NCI-H226 (cell line): ENCODE measurements at places on chromosomes 1 and 21.

GRCh38 chr1:221736714-221737113 lies 5.2 kb downstream of the DUSP10 start:
- no peak for DNase-seq

GRCh38 chr1:46568461-46568891 lies 17.0 kb upstream of the KNCN start:
- no peak for DNase-seq

DNA sequence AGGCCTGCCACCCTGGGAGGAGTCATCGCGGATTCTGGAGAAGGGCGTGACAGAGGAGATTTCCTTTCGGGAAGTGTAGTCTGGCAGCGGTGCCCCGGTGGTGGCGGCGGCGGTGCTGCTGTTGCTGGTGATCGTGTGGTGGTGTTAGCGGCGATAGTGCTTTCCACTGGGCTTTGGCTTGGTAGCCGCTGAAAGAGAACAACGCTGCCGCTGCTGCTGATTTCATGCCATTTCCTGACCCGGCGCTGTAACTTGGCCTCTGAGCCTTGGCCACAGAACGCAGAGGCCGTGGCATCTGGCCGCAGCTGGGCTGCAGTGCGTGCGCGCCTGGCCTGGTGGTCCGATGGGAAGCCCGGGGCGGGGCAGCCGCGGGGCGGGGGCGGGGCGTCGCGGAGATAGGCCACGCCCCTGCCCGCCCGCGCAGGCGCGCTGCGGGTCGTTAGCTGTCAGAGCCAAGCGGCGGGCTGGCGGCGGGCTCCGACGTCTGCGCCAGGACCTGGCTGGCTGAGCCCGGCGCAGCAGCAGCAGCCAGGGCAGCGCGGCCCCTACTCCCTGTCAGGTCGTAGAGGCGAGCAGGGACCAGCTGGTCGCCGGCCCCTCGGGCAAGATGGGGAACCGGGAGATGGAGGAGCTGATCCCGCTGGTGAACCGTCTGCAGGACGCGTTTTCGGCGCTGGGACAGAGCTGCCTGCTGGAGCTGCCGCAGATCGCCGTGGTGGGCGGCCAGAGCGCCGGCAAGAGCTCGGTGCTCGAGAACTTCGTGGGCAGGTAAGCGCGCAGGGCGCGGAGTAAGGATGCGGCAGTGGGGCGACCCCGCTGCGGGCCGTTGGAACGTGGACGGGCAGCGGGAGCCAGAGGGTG lies at the start of gene DNM3:
TSS of gene DNM3 (plus strand) at position 449 of the 861 bp plus-strand sequence. CDS start at position 608, 159 bp downstream.
- peak; percentile 34 for DNase-seq

DNA sequence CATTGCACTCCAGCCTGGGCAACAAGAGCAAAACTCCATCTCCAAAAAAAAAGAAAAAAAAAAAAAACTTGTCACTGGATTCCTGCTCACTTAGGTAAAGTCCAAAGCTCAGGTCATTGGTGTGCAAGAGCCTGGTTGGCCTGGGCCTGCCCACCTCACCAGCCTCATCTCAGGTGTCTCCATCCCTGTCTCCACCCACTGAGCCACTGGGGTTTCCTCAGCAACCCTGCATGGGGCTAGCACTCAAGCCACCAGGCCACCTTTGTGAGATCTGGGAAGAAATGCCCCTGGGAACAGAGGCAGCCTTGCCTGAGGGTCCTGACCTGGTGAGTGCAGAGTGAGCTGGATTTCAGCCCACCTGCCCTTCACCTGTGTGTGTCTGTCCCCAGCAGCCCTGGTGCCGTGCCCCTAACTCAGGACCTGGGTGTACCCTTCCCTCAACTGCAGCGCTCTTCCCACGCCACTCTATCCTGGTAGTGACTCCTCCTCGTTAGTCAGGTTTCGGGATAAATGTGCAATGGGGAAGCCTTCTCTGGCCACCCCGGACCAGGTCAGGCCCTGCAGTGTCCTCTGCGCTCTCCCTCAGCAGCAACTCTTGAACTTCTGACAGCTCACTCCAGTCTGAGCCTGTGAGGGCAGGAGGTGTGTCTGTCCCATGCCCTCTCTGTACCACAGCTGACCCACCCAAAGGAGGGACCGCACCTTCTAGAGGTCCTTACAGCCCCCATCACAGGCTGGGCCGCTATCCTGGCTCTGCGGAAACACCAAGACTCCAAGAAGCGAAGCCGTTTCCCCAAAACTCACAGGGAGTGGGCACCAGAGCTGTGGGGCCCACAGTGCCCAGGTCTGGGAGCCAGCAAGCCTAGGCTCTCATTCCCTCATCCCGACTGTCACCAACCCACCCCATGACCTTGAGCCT lies 3.3 kb downstream of the PDZK1IP1 start:
- no peak for DNase-seq

DNA sequence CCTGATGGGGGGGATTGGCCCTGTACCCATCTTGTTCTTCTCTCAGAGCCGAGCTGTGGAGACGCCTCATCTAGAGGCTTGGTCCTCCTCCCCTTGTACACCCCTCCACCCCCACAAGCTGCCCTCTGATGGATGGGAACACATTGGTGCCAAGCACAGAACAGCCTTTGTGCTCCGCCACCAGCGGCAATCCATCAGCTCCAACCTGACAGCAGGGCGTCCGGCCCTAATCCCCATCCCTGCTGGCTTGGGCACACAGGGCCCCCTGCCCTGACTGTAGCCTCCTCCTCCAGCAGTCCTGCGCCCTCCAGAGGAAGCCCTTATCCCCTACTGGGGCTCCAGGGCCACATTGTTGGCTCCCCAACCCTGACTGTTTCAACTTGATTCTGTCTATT lies 3.8 kb upstream of the MYOG start:
- no peak for DNase-seq

- no peak for DNase-seq
These were observed 98.8 kb upstream of the DUSP10 start for GRCh38 chr1:221840511-221841243.

GRCh38 chr1:51156752-51157151 lies 54.7 kb downstream of the C1orf185 start:
- no peak for DNase-seq

DNA sequence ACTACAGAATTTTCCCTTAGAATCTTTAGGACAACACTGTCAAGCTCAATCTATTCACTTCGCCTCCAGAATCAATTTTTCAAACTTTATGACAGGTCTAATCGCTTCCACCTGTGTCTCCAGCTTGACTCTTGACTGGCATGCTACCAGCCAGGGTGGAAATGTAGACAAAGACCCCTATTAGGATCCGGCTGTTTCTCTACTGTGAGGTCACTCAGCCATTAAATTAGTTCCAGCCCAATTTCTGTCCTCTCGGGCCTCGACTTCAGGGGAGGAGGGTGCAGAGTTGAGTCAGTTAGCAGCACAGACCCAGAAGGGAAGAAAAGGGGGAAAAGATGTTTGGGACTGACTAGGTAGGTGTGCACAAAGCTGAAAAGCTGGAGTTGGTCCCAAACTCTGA lies 78.5 kb downstream of the HLCS start:
- no peak for DNase-seq

- no peak for DNase-seq
These were observed 57.2 kb upstream of the PUM1 start for GRCh38 chr1:31122741-31123140.

- DNase-seq: no peak
These were observed 11.7 kb downstream of the CD244 start for GRCh38 chr1:160850993-160851392.

DNA sequence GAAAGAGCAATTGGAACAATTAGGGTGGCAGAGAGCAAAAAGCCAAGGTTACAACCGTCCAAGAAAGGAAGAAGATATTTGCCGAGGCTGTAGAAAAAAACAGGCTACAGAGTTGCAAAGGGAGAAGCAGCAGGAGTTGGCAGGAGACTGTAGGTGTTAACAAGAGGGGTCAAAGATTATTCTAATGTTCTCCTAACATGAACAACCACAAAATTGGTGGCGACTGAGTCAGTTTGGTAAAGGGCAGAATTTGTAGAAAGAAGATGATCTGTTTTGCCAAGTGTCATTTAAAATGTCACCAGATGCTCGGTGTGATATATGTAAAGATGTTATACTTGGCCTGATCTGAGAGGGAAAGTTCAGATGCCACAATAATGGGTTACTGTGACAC lies 401 bp upstream of the PRUNE1 start:
- DNase-seq: no peak

DNA sequence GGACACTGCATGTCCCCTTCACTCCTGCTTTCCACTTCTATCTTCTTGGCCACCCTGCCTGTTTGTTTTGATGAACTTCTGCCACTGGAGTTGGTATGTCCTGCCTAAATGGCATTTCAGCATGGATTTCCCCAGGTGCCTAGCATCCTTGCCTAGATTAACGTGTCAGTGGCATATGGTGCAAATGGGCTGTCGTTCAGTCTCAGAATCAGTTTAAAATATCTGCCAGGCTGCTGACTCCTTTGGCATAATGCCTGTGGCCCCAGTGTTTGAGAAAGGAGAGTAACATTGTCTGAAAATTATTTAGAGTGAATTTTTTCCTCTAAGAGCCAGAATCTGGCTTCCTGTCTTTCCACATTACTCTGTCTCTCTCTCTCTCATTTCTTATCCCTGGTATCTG lies 64.9 kb upstream of the BARHL2 start:
- DNase-seq: no peak

DNA sequence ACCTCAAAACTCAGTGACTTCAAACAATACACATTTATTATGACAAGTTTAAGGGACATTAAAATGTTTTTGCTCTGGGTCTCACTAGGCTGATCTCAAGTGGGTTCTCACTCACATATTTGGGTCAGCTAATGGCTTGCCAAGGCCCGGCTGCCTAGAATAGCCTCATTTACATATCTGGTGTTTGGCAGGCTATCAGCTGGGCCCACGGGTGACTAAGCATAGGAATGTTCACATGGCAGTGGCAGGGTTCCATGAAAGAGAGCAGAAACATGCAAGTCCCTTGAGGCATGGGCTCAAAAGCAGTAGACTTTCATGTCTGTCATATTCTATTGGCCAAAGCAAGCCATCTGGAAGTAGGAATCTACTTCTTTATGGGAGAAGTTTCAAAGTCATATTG lies 492.6 kb downstream of the KCNT2 start:
- DNase-seq: peak; percentile 51

DNA sequence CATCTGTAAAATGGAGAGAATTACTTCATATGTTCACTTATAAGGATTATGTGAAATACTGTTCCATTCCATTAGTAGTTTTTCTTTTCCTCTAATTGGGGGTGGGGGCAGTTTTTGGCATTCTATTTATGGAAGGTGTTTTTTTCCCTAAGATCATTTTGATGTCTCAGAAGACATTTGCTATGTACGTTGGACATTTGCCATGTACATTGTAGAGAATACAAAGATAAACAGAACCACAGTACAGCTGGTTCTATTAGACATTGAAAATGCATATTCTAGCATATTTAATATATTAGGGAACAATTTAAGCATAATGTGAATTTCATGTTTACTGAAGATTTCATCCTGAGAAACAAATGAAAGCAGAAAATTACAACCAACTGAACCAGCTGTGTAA lies 98.5 kb downstream of the PTBP2 start:
- no peak for DNase-seq

DNA sequence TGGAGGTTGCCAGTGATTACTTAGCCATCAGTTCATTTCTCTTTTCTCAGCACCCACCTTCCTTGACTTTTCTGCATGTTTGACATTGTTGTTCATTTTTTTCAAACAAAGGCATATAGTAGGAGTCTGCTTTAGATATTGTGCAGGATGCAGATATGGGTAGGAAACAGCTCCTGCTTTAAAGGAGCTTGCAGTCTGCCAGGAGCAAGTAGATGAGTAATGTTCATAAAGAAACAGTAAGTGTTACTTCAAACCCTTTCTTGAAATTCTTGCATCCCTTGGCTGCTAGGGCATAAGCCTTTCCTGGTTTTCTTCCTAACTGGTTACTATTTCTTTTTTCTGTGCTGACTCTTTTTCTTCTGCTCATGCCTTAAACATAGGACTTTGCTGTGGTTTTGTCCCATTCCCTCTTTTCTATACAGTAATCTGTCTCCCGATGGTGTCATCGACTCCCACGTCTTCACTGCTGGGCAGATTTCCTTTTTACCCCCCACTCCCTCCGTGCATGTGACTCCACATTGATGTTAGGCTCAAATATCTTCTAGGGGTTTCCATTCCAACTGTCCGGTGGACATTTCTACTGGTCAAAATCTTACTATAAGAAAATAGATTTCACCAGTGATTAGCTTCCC lies 20.4 kb downstream of the PTGFRN start:
- DNase-seq: no peak

- DNase-seq: no peak
These were observed 570.5 kb downstream of the PTPRU start for GRCh38 chr1:29806646-29807319.

DNA sequence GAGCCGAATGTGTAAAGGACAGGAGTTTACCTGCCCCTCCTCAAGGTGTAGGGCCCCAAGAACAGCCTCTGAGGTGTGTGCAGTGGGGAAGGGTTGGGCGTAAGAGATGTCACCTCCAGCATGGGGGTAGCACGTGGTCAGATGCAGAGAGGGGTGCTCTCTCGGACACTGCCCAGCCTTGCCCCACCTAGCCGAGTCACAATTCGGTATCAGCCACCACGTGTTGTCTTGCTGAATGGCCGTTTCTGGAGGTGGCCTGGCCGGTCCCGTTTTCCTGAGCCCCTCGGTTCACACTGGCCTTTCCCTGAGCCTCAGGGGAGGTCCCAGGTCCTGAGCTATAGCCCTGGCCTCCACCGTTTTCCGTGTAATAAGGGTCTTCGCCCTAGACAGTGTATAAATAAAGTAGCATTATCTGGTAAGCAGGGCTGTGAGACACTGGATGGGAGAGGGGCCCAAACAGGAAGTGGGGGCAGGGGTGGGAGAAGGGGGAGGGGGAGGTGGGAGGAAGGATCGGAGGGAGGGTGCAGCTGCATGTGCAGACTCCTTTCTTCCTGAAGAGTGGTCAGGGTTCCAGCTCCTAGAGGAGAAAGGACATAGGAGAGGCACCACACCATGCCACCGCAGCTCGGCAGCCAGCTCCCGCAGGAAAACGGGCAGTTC lies 23.3 kb downstream of the CD34 start:
- DNase-seq: no peak

- no peak for DNase-seq
These were observed 47.7 kb downstream of the PRDM15 start for GRCh38 chr21:41831453-41831831.

DNA sequence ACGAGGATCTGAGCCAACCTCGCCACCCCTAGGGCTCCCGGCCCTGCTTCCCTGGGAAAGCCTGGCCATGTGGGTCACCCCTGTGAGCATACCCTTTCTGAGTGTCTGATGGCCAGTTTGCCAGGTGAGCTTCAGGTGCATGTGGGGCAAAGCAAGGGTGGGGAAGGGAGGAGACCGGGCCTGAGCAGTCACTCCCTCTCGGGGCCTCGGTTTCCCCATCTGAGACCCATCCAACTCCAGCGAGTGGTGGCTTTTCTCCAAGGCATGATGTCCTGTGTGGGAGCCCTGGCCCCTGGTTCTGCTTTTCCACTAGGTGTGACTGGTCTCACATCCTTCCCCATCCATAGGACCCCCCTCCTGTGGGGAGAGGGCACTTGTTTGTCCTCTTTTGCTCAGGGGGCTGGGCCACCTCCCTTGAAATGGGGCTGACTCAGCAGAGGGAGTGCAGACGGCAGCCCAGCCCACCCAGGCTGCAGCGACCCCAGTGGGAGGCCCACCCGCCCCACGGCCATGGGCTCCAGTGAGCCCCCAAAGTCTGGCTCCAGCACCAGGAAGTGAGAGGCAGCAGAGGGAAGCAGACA lies 1.7 kb upstream of the WNT9A start:
- DNase-seq: no peak

- peak; percentile 80 for DNase-seq
These were observed 7.7 kb downstream of the CNIH3 start for GRCh38 chr1:224623743-224624333.

- peak; percentile 16 for DNase-seq
These were observed 25.1 kb upstream of the TMEM222 start for GRCh38 chr1:27296773-27297291.

GRCh38 chr1:100893718-100894117 lies 924 bp downstream of the EXTL2 start:
- DNase-seq: no peak
